CD8-positive, alpha-beta T cell (primary cell): ENCODE measurements at places on chromosomes 13 and 19. TPM values are rescaled to one million over a fixed set of nuclear protein-coding genes. Genes with fewer than 3 reads are reported as not detected.

- peak; percentile 70 for DNase-seq
These were observed 825 bp downstream of the GMIP start for GRCh38 chr19:19642506-19643157.

GRCh38 chr13:97627566-97627965, 193.6 kb downstream of the RAP2A start:
- DNase-seq: no peak

DNA sequence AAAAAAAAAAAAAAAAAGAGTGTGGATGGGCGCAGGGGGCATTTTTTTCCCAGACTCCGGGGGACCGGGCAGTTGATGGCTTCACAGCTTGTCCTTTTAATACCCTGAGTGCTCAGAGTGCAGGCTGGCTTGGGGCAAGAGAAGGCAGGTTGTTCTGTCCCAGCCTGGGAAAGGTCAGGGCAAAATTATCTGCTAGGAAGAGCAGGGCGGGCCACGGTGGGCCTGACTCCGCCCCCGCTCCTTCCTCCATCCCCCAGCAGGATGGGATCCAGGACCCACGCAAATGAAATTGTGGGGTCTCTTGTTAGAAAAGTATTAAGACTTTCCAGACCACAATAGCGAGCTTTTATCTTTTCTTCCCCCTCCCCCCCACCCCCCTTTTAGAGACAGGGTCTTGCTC, 70.7 kb downstream of the PTPRS start:
- no peak for DNase-seq

Gene BEST2
- total RNA-seq: not detected

DNA sequence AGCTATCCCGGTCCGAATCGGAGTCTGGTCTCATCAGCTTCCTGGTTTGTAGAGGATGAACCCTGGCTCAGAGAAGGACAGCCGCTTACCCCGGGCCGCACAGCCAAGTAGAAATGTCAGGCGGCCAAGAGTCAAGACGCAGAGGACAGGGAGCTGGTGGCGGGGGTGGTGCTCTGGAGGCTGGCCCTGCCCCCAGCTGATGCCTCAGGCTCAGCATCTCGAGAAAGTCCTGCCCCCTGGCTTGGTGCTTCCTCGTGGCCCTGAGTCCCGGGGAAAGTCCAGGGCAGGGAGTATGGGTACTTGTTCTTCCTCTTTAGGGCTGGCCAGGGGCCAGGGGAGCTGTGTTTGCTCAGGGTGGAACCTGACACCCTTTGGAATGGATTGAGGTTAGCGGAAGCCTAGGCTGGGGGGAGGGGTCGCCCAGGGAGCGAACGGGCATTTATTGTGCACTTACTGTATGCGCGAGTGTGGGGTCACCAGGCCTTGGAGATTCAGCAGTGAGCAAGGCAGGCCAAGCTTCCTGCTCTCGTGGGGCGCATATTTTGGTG, 2.2 kb downstream of the TJP3 start:
- no peak for DNase-seq

Gene ZNF737
- 11.2 TPM for total RNA-seq

Gene SIAH3
- total RNA-seq: 0.61 TPM

DNA sequence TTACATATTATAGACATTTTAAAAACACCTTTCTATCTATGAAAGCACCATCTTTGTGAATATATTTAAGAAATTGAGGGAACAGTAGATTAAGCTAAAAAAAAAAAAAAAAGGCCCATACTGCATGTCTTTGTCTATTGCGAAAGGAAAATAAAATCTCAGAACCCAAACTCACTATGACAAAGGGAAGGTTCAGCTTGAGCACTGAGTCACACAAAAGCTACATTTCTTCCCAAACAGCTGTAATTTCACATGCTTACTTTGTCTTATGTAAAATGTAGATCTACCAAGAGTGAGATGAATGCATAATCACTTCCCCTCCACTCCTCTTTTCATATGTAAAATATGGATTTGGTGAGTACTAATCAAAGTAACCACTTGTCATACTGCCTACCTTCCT, 640.1 kb upstream of the KLF12 start:
- no peak for DNase-seq
